T-cell (primary cell): ENCODE measurements at places on chromosomes 2 and 18. TPM values are rescaled to one million over a fixed set of nuclear protein-coding genes. Genes with fewer than 3 reads are reported as not detected.

TAF4B gene
- 9.9 TPM for total RNA-seq

TMEM17 gene
- not detected for total RNA-seq

DNA sequence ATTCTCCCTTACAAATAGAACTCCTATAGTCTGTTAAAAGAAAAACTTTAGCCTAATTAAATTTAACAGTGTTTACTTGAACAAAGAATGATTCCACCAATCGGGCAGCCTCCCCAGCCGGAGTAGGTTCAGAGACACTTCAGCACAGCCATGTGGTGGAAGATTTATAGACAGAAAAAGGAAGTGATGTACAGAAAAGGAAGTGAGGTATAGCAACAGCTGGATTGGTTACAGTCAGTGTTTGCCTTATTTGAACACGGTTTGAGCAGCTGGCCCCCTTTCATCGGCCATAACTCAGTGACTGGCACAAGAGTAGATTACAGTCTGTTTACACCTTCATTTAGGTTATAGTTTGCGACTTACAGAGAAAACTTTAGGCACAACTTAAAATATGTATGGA, 2.1 kb upstream of the SKA1 start:
- no peak for DNase-seq

ANTXR1 gene
- total RNA-seq: 0.79 TPM

ARL5A gene
- 44.8 TPM for total RNA-seq

DNA sequence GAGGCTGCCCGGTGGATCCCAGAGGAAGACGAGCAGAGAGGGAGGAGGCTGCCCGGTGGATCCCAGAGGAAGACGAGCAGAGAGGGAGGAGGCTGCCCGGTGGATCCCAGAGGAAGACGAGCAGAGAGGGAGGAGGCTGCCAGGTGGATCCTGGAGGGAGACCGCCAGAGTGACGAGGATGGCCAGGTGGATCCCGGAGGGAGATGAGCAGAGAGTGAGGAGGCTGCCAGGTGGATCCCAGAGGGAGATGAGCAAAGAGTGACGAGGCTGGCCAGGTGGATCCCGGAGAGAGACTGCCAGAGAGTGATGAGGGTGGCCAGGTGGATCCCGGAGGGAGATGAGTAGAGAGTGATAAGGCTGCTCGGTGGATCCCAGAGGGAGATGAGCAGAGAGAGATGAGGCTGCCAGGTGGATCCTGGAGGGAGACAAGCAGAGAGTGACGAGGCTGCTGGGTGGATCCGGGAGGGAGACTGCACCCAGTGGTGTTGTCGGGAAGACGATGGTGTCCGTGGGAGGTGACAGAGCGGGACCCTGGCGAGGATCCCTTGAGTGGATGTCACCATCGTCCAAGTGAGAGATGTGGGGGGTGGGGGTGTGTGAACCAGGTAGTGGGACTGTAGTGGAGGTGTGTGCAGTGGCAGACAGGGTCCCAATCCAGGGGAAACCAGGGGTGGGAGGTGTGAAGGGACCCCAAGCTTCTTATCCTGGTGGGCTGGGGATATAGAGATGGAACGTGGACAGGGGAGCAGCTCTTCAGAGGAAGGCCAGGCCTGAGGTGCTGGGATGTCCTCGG, 22.3 kb downstream of the DCDC2C start:
- DNase-seq: no peak

DNA sequence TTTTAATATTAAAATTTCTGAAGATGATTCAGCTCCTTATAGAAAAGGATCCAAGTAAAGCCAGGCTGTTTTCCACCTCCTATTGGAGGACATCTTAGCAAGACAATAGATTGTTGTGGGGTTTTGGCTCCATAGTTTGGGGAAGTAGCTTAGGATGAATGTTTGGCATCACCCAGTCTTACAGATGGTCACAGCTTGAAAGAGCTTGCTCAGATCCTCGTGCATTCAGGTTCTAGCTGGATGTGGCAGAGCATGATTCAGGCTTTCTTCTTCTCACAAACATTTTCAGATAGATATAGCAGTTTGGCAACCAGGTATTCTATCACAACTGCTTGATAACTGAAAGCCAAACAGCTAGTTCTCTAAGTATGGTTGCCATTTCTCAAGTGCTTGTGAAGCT, 23.6 kb upstream of the PDCL3 start:
- DNase-seq: no peak

DNA sequence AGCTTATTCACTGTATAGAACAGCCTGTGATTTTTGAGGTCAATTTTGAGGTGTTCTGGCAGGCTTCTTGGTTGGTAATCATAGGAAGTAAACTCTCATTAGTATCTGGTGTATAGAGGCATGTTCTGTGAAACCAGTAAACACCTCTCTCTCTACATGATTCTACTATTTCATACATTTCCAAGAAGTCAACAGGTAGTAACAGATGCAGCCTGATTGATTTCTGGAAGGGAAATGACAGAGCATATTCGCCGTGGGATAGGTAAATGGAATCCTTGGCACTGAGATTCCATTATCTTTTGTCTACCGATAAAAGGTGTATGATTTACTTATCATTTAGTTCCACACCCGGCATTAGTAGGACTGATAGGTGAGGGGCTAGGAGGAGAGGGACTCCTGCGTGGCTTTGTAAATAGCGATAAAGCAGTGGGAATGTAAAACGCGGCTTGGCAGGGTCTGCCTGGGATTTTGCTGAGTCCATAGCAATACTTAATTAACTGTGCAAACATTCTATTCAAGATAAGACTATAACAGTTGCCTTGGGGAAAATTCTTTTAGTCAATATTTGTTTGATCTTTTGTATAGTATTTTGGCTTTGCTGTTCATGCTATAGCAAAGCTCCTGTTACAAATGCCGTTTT, 32.3 kb downstream of the LYPD6B start:
- no peak for DNase-seq

GRCh38 chr2:17166506-17166905, 351.7 kb downstream of the RAD51AP2 start:
- no peak for DNase-seq

DNA sequence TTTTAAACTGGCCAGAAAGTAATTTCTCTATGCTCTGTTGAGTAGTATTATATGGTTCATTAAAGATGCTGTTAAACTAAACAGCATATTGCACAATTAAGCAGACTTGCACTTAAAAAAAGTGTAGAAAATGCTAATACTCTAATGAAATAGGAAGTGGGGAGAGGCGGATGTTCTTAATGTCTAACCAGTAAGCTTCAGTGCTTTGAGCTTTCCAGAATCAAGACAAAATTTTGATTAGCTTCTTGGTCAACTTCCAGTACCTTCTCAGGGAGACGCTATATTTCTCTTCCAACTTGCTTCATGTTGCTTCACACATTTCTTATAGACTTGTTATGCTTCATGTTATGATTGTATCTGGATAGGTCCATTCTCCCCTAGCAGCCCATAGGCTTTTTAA, 89.1 kb downstream of the MAP2 start:
- DNase-seq: no peak

SLC4A3 gene
- total RNA-seq: 0.08 TPM

ERFE gene
- total RNA-seq: not detected

DNA sequence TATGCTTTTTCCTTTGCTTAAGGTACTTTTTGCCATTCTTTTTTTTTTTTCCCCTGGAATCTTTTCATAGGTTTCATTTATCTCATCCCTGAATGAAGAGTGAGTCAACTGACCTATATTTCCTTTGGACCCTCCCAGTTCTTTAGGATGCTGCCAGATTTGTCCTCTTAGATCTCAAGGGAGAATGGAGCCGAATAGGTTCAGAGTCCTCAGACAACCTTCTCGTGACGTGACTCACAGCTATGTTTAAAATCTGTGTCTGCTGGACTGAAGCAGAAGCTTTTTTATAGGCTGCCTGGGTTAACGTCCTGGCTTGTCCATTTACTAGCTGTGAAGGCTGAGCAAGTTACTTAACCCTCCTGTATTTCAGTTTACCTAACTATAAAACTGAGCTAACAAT, 358.6 kb downstream of the DLGAP1 start:
- no peak for DNase-seq

DNA sequence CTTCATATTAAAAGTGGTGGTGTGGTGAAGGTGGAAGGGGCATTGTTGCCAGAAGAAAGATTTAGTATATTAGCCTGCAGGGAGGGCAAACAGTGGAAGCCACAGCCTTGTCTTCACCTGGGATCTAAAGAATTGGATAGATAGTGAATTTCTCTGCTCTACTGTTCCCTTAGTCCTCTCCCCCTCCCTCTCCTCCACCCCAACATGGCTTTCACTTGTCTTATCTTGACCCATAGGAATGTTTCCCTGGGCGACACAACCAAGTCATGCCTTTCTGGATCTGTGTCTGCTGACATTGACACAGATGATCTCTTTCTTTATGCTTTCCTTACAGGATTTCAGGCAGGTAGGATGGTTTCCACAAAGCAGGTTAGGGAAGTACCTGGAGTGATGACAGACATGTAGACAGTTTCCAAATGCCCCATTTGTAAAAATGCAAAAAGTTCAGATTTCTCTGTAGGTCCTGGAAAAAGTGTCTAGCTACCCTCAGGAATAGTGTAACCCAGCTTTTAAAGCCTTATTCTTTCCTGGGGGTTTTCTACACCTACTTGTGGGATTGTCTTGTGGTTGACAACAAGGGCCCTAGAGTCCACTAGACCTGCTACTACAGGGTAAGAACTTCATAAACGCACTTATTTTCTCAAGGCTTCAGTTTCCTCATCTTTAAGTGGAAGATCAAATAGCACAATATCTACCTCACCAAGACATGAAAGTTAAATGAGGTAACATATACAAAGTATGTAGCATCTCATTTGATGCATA, 184.2 kb upstream of the SP5 start:
- no peak for DNase-seq

AMER3 gene
- not detected for total RNA-seq
